HCT116 (cell line): ENCODE measurements at places on chromosomes 3 and 15.

- DNase-seq: no peak
Observed at GRCh38 chr15:34013746-34014145, 25.3 kb downstream of the AVEN start.

DNA sequence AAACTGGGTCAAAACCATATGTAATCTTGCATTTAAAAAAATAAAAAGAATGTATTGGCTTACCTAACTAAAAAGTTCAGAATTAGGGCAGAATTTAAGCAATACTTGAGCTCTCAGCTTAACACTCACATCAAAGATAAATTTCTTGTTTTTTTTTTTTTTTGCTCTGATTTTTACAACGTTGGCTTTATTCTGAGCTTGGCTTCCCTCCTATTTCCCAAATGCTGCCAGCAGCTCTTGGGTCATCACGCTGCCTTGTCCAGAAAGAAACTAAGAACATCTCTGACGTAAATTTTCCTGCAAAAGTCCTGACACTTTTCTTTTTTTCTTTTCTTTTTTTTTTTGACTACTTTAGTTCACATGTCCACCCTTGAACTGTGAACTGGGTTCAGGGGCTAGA, 150.6 kb upstream of the TGFBR2 start:
- DNase-seq: no peak

DNA sequence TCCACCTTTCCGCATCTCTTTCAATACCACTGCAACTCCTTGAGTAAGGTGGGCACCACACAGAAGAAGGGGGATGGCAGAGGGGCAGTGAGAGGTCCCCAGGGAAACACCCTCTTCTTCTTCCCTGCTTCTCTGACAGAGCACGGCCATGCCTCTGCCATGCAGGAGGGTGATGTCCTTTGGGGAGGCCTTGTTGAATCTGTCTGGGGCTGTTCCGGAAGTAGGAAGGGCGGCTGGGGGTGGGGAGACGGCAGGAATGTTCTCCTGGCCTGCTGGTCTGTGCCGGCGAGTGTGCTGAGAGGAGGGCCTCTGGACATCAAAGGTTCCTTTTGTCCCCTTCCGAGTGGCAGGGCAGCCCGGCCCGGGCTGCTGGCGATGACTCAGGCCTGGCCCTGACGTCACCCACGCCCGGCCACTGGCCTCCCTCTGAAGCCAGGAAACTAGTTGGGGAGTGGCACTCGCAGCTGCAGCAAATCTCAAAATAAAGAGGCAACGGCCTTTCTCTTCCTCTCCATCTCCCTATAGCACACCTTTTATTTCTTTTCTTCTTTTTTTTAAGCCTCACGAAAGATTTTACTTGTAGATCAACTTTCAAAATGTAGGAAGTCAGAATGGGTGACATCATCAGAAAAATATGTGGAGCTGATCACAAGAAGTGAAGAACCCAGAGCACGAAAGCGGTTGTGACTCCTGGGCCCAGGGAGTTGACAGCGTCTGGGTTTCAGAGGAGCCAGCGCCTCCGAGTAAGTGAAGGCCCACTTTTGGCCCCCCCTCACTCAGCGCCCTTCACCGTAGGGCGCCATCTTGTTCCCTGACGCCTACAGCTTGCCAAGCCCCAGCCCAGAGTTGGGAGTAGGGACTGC, at the start of gene ZBTB38:
Gene ZBTB38 (plus strand): TSS at position 443 of the 863 bp plus-strand sequence. CDS start 73,885 bp downstream, outside the sequence.
- peak; percentile 95 for DNase-seq

DNA sequence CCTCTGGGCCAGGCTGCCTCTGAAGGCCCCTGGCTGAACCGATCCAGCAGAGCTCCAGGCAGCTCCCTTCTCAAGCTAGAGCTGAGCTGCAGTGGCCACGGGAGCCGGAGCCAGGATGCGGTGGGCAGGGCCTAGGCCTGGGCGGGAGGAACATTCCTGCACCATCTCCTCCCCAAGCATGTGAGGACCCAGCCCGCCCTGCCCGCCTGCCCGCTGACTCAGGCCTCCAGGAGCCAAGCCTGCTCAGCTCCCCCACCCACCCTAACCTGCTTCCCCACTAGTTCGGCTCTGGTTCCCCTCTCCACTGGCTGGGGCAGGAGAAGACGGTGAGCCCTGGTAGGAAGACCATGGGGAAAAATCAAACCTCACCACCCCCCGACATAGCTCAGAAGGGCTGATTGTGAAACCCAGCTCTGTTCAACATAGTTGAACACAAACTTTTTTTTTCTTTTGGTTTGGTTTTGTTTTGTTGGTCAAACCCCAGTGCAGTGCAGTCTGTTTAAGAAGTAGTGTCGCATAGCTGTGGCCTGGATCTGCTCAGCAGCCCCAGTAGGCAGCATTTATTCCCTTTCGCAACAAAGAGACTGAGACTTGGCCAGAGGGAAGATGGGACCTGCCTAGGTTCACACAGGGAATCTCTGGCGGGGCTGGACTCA, 13.5 kb downstream of the SNX33 start:
- DNase-seq: no peak

GRCh38 chr3:131491775-131492174, 11.0 kb downstream of the MRPL3 start:
- no peak for DNase-seq

DNA sequence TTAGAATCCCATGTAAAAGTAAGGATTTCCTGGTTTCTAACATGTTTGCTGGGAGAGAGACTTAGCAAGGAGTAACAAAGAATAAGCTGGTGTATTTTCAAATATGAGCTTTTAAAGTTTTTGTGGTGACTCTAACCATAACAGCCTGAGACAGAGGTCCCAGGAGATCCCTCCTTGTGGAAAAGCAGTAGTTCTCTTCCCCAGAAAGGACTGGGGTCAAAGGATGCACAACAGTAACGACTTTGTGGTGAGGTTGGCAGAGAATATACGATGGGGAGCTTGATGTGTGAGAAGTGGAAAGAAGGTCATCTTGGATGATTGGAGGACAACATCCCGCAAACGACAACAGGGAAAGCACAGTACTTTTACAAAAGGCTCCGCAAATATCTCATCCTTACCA, 38.2 kb downstream of the ABHD5 start:
- no peak for DNase-seq

GRCh38 chr3:132356568-132356967, 39.4 kb downstream of the ACP3 start:
- no peak for DNase-seq

- DNase-seq: no peak
Observed at GRCh38 chr15:42085236-42085605, 9.1 kb downstream of the PLA2G4D start.

- DNase-seq: no peak
Observed at GRCh38 chr3:101495552-101495951, 17.5 kb downstream of the SENP7 start.

- no peak for DNase-seq
Observed at GRCh38 chr15:31477851-31478701, 151.4 kb downstream of the KLF13 start.

DNA sequence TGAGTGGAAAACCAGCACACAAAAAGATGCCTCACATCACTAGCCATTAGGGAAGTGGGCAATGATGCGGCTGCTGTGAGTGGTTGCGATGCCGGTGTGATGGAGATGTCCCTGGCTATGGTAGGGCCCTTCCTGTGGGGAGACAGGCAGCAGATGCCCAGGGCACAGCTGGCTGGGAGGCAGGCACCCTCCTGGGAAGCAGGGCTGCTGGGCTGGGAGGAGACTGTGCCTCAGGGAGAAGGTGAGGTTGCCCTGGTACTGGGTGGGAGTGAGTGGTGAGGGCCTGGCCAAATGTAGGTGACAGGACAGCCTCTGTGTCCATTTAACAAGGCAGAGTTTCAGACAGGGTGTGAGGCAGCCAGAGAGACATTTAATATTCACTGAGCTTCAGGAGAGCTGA, 335.6 kb downstream of the OCA2 start:
- DNase-seq: no peak

DNA sequence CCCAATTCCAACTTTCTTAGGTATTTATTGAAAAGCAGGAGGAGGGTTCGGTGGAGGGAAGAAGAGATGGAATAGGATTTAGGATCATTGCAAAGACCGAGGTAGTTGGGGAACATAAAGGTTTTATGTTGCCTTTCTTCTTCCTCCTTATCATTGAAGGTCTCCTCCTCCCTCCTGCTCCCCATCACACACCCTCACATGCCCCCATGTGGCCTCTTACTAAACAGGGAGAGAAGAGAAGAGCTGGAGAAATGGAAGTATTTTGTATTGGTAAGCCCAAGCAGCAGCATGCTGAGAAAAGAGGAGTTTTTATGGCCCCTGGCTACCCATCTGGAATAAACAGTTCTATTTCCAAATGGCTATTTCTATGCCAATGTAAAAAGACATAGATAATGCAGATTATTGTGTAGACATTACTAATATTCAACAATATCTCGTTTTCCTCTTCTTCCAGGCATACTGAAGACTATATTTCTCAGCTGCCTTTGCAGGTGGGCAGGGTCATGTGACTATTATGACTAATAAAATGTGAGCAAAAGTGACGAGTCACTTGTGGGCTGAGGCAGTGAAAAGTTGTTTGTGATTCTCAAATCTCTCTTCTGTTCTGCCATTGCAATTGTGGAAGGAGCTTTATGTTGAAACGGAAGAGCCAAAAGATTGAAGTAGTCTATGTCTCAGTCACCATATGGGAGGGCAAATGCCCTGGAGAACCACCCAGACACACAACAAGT, 5.2 kb upstream of the GPR176 start:
- DNase-seq: no peak

DNA sequence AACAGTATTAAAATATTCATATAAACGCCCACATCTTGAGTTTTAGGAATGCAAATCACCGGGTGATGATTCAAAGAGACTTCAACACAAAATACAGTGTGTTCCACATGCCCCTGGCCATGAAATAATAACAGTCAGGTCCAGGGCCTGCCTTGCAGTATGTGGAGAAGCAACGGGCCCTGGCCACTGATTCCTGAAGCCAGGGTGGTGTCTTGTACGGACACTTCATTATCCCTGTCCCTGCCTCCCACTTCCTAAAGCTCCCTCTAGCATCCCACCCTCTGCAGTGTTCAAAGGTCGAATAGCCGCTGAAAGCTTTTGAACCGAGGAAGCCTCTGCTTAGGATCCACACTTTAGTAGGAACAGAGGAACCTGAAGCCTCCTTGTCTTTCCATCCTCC, 50.4 kb upstream of the PCSK6 start:
- DNase-seq: no peak

- DNase-seq: no peak
Observed at GRCh38 chr3:59775761-59776325, 726.0 kb upstream of the CFAP20DC start.

GRCh38 chr3:182241766-182242488, 530.2 kb downstream of the SOX2 start:
- DNase-seq: no peak

DNA sequence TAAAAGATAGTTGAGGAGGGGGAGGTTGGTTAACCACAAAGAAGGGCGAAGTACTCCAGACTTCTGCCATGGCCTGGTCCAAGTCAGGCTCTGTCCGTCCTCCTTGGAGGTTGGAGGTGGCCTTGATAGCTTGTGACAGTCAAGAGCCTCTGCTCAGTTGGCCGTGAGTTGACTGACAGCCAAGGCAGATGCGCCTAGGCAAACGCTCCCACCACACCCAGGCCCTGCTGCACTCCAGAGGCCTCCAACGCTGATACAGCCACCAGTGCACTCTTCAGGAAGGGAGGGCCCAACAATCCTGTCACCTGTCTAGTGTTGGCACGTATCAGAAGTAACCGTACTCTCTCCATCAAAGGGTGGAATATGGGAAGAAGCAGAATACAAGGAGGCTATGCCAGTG, 9.3 kb downstream of the RBPMS2 start:
- no peak for DNase-seq

DNA sequence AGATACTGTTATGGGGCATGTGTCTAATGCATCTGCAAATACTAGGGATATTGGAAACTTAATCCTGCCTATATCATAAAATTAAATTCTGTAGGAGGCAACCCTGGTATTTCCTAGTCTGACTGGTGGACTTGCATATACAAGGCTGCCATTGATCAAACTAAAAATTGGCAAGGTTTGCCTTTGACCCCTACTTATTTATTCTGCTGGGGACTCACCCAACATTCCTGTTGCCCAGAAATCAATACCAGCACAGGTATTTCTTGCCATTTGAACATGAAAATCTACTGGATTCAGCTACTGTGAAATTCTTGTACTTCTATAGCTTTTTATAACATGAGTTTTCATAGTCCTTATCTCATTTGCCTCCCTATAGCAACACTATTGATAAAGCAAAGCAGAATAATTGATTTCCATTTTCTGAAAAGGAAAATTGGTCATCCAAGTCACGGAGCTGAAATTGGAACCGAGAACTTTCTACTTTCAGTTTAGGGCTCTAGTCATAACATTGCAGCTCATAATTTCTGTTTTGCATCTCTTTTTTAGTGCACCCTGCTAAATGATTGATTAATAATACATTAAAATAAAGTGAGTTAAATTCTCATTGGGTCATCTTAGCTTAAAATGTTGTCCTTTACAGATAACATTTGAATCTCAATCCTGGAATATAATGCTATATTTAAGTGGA, 365.2 kb downstream of the MFSD1 start:
- no peak for DNase-seq

DNA sequence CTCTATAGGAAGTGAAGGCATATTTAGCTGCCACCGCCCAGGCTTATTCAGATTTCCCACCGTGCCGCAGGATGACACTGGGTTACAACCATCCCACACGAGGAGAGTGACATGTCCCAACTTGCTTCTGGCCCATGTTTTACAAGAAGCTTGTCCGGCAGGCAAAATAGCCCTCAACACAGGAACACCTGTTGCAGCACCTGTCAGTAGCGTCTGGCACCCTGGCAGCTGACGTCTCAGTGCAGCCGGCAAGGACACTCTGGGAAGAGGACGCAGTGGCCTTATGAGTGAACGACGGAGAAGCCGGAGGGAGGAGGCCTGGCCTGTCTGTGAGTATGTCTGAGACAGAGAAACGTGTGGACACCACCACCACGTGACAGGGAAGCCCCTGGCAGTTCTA, 32.1 kb downstream of the FAM174B start:
- DNase-seq: no peak

- no peak for DNase-seq
Observed at GRCh38 chr3:34886443-34886842, 752.9 kb upstream of the ARPP21 start.
